ENCODE measurements at places on chromosomes 4 and X.

DNA sequence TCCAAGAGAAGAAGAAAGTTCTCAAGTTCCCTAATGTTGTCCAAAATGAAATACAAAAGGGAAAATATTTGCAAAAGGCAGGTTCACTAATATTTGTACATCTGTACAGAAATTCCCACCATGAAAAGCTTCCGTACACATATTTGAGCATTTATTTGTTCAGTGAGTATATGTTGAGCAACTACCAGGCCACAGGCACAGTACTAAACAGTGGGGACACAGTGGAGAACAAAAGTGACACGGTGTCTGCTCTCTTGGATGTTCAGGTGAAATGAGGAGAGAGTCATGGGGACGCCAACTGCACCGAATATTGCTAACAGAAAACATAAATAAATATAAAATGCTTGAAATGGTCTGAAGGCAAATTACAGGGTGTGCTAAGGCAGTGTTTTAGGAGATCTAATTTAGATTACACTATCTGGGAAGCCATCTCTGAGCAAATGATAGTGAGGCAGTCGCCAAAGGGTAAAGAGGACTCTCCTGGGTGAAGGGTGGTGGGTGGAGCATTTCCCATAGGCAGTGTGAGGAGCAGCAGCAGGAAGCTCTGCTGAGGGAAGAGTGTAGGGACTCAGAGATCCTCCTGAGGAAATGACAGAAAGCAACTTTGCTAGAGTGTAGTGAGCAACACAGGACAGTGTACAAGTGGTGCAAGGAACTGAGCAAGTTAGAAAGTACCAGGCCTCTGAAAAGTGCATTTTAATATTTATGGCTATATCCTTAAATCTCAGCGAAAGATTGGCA lies 375.2 kb downstream of the GALNTL6 start:
- no peak for DNase-seq

GRCh38 chr4:89300060-89300459 lies 7.5 kb downstream of the GPRIN3 start:
- DNase-seq = no peak

- DNase-seq = no peak
Measured at GRCh38 chr4:30256116-30256832, 463.9 kb upstream of the PCDH7 start.

DNA sequence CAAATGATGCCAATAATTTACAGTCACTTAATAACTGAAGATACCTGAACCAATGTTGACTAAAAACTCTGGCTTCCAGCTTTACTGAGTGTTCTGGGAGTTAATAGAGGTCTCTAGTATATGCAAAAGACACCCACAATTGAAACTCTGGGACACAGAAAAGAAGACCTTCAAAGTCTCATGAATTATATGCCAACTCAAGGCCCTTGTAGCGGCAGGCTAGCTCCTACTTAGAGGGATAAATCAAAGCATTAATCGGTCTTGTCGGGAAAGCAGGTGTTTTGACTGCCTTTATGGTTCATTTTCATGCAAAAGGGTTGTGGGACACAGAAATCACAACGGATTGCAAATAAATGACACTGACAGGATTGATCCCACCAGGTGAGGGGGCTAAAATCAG lies 55.9 kb downstream of the PCDH18 start:
- no peak for DNase-seq

DNA sequence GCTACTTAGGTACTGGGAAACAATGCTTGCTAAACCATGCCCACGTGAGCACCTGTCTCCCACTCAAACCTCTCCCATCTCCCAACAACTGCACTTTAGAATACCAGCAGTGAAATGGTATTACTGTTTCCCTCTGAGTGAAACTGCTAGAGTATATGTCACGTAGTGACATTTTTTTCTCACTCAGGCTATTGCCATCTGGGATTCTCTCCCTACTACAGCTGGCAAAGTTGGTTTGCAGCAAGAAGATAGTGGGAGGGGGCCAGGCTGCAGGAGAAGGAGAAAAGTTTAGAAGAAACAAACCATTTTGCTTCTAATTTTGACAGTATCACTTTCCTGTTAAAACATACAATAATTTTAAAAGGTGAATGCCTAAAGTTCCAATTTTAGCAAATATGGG lies 358.3 kb downstream of the MAPK10 start:
- no peak for DNase-seq

GRCh38 chr4:67884701-67885100 lies 899 bp upstream of the TMPRSS11D start:
- no peak for DNase-seq

DNA sequence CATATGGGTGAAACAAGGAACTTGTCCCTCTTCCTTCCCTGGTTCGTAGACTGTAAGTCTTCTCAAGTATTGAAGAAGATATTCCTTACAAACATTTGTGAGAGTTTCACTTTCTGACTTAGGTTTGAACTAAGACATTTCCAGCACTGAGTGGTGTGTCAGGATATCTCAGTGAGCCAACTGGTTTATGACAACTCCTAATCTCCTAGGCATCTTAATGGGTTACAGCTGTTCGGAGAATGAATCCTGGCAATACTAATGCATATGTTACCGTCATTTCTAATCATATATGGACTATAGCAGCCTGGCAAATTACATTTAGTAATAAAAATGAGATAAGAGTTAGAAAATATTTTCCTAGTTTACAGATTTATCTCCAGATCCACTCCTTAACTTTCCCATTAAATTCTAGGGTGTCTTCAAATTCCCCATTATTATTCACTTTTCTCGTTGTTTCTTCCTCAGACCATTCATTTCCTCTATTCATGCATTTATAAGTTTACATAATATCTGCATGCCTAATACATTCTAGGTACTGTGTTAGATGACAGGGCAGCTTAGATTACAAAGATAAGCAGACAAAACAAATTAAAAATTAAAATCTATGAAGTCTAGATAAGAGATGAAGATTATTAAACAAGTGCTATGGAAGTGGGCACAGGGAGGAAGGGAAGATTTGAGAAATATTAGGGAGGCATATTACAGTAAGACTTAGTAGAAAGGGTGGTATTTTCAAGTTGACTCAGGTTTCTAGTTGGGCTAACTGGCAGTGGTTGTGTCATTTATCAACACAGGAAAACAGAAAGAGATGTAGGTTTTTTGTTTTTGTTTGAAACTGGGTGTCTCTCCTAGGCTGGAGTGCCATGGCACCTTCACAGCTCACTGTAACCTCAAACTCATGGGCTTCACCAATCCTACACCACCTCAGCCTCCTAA lies 173.9 kb downstream of the WDFY3 start:
- DNase-seq = no peak

- no peak for DNase-seq
Measured at GRCh38 chrX:94265323-94265722, 591.3 kb downstream of the FAM133A start.

DNA sequence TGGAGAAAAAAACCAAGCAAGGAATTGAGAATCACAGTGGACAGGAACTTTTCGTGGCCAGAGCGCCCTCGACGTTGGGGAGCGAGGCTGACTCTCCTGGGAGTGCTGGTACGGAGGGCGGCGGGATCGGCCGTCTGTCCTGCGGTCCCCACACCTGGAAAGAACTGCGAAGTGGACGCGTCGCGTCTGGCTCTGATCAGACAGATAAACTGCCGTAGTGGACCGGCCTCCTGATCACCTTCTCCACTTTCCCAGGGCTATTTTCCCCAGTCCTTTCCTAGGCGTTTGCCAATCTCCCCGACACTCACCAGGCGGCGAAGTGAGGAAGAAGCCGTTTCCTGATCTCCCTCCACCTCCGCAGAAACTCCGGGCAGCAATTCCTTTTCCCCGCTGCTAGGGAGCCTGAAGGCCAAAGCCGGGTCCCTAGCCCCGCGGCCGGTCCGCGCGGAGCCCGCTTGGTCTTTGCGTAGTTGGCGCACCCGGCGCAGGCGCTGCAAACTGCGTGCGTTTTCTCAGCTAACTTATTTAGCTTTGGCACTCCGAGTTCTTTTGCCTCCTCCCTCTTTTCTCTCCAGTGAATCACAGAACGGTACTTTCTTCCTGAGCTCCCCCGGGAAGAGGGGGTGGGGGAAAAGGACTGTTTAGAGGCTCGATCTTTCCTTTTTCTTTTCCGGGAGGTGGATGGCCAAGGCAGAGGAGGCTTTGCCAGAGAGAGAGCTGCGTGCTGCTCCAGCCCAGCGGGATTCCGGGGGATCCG lies at the start of gene ARSJ:
TSS of gene ARSJ (minus strand) at position 500 of the 757 bp plus-strand sequence. CDS start 813 bp downstream, outside the sequence.
- DNase-seq = no peak

- no peak for DNase-seq
Measured at GRCh38 chrX:63424063-63424462, 72.9 kb upstream of the SPIN4 start.

- no peak for DNase-seq
Measured at GRCh38 chr4:102629673-102630072, 128.5 kb downstream of the NFKB1 start.

Measured in activated CD4-positive, CD25-positive, alpha-beta regulatory T cell (primary cell).